ENCODE measurements at places on chromosomes 11 and 22.

- DNase-seq = no peak
Observed at GRCh38 chr11:126408496-126408895, 53.0 kb downstream of the ST3GAL4 start.

DNA sequence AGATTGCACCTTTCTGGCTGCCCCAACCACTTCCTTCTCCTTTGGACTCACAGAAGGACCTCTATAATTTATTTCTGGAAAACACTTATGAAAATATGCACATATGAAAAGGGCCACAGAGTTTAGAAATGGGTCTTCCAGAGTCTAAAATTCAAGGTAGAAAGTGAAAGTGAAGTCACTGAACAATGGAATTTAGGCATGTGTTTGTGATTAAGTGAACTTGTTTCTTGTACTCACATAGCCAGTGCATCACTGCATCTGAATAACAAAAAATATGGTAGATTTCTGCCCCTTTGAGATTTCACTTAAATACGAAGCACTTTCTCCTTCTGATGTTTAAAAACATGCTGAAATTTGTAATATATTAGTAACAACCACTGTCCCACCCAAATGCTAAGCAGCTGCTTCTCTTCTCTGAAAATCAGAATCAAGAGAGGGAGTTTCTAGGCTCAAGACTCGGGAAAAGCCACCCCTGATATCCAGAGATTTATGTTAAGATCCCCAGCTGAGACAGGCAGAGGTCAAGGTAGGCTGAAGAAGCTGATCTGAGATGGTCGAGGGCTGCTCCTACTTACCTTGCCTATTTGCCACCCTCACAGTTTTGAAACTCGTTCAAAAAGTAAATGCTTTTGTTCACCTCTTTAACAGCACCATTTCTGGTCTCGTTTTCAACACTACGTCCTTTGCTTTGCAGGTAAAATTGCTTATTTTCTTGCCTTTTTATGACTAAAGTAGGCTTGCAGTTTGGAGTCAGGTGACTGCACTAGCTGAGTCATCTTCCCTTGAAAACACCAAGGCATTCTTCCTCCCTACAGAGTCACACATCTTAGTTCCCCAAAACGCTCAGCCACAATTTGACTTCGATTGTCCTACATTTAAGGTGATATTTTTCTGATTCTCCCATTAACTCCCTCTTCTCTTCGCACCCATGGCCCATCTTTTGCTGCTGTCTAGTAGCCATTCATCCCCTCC, at the start of gene XKR3:
Gene XKR3 (minus strand): TSS at position 696 of the 972 bp plus-strand sequence. CDS start 17,338 bp downstream, outside the sequence.
- DNase-seq = no peak

- no peak for DNase-seq
Observed at GRCh38 chr22:48083502-48083901, 1321.1 kb downstream of the TBC1D22A start.

- no peak for DNase-seq
Observed at GRCh38 chr11:91773090-91773489, 451.5 kb upstream of the FAT3 start.

GRCh38 chr11:36683818-36684217, 85.8 kb upstream of the RAG2 start:
- DNase-seq = no peak

DNA sequence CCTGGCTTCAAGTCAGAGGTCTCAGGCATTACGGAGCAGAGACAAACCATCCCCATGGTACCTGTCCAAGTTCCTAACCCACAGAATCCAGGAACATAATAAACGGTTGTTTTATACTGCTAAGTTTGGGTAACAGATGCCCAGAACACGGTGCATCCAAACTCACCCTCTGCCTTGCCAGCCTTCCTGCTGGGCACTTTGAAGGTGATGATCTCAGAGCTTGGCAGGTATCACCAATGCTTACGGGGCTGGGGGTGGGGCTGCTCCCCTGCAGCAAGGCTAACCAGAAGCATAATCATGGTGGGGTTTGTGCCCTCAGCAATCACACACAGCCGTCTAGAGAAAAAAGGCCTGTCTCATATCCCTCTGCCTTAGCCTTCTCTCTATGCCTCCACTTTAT, 27.1 kb downstream of the DKK3 start:
- no peak for DNase-seq

DNA sequence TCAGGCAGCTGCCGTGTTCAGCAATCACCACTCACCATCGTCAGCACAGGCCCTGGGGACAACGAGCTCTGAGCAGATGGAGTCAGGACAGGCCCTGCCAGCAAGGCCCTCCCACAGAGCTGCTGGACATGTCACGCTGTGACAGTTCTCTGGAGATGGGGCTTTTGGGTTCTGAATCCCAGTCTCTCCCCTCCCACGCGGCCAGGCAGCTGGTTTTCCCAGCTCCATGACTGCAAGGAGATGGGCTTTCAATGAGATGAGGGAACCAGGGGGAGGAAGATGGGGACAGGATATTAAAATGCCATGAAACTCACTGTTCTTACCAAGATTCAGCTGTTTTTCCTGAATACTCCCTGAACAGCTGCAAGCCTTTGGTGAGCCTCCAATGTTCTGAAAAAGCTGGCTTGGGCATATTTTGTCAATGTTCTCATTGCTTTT, 305.9 kb downstream of the BRD1 start:
- DNase-seq = no peak

DNA sequence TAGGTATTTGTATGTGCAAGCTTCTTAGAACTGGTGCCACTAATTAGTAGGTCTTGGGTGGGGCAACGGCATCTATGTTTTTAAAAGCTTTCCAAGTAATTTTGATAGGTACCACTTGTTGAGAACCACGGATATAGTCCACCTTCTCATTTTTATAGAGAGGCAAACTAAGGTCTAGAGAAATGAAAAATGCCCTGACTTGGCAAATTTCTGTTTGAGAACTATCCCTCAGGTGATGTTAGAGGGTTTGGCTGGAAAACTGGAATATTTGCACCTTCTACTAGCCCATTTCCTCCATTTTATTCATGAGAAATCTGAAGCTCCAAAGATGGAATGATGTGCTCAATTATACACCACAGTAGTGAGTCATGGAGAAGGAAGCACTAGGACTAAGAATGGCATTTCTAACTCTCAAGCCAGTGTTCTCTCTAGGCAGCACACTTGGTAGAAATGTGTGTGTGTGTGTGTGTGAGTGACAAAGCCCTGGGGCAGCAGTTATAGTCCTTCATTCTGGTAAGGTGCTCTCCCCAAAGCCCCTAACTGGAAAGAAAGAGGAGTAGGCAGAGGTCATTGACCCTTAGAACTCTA, 1.8 kb upstream of the TMEM86A start:
- no peak for DNase-seq

DNA sequence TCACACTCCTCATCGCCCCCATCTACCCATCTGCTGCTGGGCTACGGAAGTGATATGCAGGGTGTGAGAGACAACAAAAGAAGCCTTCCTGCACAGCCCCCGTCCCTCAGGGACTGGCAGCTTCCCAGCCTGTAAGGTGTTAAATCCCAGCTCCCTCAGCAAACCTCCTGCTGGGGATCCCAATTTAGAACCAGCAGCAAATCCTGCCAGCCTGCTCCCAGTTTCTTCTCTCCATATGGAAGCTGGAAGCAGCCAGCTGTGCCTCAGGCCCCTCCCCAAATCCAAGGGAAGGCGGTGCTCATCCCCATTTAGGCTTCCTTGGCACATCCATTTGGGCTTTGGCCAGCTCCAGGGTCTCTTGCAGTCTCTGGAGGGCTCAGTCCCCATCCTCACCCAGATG, 47.5 kb downstream of the PAMR1 start:
- no peak for DNase-seq

- peak; percentile 4 for DNase-seq
Observed at GRCh38 chr11:3614742-3615171, 27.0 kb downstream of the ART5 start.

GRCh38 chr11:122797651-122798050, 40.6 kb upstream of the CRTAM start:
- no peak for DNase-seq

DNA sequence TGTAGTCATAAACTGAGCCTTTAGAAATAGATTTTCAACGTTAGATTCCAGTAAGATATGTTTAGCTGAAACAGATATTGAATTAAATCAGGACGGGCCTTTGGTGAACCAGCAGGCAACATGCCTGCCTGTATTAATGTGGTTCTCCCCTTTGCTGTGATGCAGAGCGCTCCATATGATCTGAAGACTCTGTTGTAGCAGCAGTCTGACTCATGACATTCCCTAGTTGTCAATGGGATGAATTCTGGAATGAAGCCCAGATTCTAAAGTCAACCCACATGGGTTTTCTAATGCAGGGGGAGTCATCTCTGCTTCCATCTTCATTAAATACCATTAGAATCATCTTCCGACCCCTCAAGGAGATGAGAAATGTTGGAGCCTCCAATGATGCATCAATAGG, 864.5 kb downstream of the NTM start:
- no peak for DNase-seq

- no peak for DNase-seq
Observed at GRCh38 chr22:45008751-45009605, 827 bp downstream of the PHF21B start.

DNA sequence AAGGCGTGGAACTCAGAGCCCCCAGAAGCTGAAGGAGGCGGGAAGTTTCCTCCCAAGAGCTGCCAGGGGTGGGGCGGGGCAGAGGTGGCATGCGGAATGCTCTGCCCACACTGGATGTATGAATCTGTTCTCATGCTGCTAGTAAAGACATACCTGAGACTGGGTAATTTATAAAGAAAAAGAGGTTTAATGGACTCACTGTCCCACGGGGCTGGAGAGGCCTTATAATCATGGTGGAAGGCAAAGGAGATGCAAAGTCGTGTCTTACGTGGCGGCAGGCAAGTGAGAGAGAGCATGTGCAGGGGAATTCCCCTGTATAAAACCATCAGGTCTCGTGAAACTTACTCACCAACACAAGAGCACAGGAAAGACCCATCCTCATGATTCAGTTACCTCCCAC, 57.6 kb downstream of the SMIM38 start:
- no peak for DNase-seq

DNA sequence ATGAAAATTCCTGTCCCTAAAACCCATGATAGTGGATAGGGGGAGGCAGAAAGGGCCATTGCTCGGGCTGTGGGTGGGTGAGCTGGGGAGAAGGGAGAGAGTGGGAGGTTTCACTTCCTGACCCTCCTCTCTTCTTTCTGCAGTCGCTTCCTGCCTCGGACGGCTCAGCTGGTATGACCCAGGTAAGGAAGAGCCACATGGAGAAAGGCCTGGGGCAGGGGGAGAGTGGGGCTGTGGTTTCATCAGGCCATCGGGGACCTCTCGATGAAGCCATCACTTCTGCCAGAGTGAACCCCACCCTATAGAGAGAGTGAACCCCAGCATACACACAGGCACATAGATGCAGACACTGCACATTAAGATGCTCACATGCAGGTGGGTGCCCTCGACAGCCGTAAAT, 12.6 kb downstream of the CD5 start:
- DNase-seq = no peak

- DNase-seq = peak; percentile 21
Observed at GRCh38 chr11:94325681-94326080, 21.3 kb downstream of the IZUMO1R start.

GRCh38 chr11:47357985-47358730, 5.7 kb upstream of the MYBPC3 start:
- no peak for DNase-seq

DNA sequence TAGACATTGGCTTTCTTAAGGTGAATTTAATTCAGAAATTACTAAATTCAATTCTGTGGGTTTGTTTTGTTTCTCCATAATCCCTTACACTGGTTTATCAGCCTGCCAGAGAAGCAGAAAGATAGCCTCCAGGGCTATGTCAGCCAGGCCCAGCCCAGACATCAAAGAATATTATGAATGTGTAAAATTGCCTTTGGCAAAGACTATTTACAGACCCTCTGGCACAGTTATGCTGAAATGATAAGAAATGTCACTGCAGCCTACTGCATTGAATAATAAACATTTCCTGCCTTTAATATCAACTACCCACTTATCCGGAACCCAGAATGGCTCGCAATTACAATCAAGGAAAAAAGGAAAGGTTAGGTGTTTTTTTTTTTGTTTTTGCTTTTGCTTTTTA, 562.5 kb upstream of the LRRC4C start:
- DNase-seq = no peak

GRCh38 chr11:82546661-82547557, 186.8 kb downstream of the FAM181B start:
- no peak for DNase-seq

GRCh38 chr11:70656252-70656651, 257.9 kb downstream of the CTTN start:
- DNase-seq = no peak

DNA sequence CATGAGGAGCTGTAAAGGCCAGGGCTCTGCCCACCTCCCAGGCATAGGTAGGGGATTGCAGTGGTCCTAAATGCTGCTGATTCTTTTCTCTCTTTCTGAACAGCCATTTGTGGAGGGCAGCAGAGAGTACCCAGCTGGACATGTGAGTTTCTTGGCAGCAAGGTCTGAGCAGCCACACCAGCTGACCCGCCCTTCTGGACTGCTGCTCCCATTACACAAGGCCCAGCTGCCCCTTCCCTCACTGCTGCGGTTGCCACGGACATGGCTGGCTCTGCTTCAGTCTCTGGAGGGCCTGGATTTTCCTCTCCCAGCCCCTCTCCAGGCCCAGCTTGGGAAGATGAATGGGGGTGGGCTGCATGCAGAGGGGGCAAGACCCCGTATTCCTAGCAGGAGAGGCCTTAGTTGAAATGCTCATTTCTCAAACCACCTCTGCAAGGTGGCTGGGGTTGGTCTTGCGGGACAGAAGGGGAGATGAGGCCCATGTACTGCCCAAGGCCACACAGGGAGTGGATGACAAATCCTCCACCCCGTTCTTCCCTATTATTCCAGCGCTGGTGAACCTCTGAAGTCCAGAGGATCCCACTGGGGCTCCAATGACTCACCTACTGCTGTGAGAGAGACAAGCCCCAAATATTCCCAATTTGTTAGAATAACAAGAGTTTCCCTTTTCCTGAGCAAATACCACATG, 4.6 kb downstream of the LGALS12 start:
- DNase-seq = no peak

DNA sequence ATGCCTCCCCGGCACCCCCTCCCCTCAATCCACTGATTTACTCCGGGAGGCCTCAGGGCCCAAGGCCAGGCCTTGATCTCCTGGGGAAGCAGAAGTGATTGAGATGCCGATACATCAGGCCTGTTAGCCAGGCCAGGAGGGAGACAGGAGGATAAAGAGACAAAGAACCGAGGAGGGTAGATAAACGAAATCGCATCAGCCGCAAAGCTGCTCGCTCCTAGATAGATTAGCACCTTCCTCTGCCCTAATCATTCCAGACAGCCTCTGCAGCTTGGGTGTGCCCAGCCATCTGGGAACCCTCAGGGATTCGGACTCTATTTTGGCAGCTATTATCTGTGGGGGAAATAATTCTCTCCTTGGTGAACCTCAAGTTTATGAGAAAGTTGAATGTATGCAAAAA, 121.2 kb downstream of the ABTB2 start:
- DNase-seq = no peak
